ENCODE measurements at places on chromosomes 1 and 21.

GRCh38 chr1:19622204-19622603 is 21.9 kb upstream of the NBL1 start:
- no peak for DNase-seq

DNA sequence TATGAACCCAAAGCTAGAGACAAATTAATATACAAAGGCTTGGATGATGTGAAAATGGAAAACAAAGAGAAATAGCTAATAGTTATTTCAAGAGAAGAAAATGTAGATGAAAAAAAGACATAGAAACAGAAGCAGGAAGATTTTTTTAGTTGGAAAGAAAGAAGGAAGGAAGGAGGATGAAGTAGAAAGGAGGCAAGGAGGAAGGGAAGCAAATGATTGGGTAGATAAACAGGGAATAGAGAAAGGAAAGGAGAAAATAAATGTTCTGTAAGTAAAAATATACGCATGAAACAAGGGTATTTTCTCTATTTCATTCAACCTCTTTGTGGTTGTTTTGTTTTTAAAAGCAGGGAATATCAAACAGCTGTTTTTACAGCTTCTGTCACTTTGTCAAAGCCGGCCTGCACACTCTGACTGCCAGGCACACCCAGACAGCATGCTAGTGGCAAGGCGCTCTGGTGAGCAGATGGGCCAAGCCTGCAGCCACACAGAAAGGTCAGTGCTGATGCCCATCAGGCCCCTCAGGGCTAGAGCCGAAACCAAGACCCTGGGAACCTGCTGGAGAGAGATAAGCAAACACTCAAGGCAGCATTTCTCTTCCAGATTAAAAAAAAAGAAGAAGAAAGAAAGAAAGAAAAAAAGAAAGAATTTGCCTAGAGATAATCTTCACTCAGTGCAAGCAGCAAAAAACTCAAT is 72.9 kb upstream of the CTTNBP2NL start:
- no peak for DNase-seq

DNA sequence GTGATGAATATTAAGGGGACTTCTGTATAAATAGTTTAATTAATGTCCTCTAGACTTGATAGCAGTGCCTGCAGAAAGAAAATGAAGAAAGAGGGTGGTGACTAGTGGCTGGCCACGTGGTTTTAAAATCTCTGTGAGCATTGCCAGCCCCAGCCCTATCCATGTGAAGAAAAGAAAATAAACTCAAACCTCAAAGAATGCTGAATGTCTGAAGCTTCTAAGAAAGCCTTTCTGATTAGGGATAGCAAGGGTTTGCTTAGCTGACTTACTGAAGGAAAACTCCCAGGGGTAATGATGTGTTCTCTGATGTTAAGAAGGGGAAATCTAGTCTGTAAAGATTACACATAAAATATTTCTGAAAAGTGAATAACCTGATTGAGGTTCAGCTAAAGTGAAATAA is 31.8 kb downstream of the ADGRL2 start:
- no peak for DNase-seq

DNA sequence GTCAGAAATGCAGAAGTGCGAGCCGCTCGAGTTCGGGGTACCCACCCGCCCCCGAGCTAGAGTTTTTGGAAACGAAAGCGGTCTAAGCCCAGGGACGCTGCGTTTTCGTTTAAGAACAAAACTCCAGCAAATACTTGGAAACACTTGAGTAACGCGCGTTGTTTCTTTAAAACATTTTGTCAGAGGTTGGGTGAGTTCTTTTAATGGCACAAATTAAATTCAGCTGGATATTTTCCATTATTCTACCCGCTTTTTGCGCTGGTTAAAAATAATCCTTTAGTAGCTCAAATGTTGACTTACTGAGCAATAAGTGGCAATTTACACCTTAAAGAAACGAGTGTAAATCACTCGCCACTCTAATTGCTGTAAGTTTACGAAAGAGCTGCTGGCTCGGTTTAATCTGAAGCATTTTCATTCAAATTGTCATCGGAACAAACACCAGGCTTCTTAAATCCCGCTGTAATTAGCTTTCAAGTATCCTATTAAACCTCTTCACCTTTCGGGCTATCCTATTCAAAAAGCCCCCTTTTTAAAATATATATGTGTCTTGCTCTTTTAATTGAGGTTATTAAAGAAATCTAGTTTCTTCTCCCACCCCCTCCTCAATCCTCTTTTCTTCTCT is 1.5 kb downstream of the LHX8 start:
- DNase-seq = no peak

DNA sequence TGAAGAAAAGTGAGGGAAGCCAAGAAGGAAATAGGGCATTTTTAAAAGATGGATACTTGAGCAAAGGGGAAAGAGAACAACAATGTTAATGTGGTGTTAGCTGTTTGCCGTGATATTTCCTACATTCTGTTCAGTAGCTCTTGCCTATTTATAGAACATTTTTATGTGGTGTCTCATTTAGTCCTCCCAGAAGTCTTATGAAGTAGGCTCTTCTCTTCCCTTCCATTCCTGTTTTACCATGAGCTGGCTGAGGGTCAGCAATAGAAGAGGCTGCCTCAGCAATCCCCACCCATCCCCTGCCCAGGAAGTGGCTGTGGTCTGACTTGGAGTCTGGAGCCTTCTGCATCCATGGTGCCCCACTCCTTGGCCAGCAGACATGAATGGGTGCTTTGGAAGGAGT is 60.1 kb downstream of the KIAA0040 start:
- no peak for DNase-seq
